Activated CD4-positive, alpha-beta T cell treated with anti-CD3 and anti-CD28 coated beads, Interleukin-2, amount 10 ng/mL, durations not matched to agents 7 days and 5 days (primary cell): ENCODE measurements at places on chromosomes 13 and 19. TPM values are rescaled to one million over a fixed set of nuclear protein-coding genes. Genes with fewer than 3 reads are reported as not detected.

- no peaks in the 10 kb centered on the region for H3K36me3 ChIP-seq
- H3K27ac ChIP-seq = no peak overlapping the region
- DNase-seq = no peak
Measured at GRCh38 chr13:112331675-112332074, 44.5 kb upstream of the SPACA7 start.

Gene RPL21
- 713 TPM for total RNA-seq

DNA sequence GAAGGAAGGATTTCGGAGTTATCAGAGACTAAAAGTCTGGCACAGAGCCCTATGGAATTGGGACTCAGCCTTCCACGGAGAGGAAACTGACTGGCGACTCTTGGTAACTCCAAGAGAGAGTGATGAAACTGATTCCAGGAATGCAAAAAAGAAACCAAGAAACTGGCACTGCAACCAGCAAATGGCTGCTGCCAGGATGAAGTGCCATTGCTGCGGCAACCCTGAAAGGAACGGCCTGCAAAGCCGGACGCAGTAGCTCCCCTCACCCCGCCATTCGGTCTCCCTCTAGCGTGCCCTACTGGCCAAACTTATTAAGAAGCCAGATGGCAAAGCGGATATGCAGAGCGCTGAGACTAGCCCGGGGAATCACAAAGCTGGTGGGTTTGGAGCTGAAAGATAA lies 236.0 kb downstream of the PCDH9 start:
- H3K27ac ChIP-seq = no peak overlapping the region
- no peak overlapping the region for H3K4me3 ChIP-seq
- peak; percentile 31 for DNase-seq
- H3K27me3 ChIP-seq = no peaks in the 10 kb centered on the region

Gene PALM
- not detected for total RNA-seq

- no peaks in the 10 kb centered on the region for H3K27me3 ChIP-seq
- peaks cover 29% of the 10 kb centered on the region for H3K4me1 ChIP-seq
- H3K36me3 ChIP-seq = peaks cover 40% of the 10 kb centered on the region
- no peak overlapping the region for H3K27ac ChIP-seq
- no peak for DNase-seq
Measured at GRCh38 chr19:52141203-52141602, 1.5 kb upstream of the ZNF616 start.

- H3K4me1 ChIP-seq = peaks cover 9% of the 10 kb centered on the region
- no peak overlapping the region for H3K27ac ChIP-seq
- no peak overlapping the region for H3K4me3 ChIP-seq
- no peak for DNase-seq
- H3K36me3 ChIP-seq = no peaks in the 10 kb centered on the region
Measured at GRCh38 chr19:1663852-1664251, 11.4 kb upstream of the TCF3 start.

DNA sequence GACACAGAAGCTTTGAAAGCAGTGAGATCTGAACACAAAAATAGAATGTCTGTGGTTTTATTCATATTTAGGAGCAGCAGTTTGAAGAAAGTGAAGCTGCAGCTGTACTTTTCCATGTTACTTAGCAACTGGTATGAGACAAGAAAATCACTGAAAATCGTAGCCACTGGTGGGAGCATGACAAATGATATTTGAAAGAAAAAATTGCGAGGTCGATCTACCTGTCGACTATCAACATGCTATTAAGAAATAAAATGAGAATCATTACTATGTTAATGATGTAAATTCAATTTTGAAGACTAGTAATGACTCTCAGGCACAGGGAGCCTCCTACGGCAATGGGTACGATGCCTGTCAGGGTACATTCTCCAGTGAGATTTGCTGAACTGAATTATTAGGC lies 436.4 kb downstream of the SLITRK5 start:
- no peak overlapping the region for H3K27ac ChIP-seq
- H3K36me3 ChIP-seq = no peaks in the 10 kb centered on the region
- H3K4me3 ChIP-seq = no peak overlapping the region
- DNase-seq = no peak
- no peaks in the 10 kb centered on the region for H3K27me3 ChIP-seq

Gene TNNI3
- total RNA-seq = not detected

GRCh38 chr13:31050486-31051400 lies 111.0 kb downstream of the HSPH1 start:
- no peaks in the 10 kb centered on the region for H3K27me3 ChIP-seq
- peaks cover 12% of the 10 kb centered on the region for H3K4me1 ChIP-seq
- no peak overlapping the region for H3K4me3 ChIP-seq
- no peaks in the 10 kb centered on the region for H3K36me3 ChIP-seq
- DNase-seq = no peak

- no peak overlapping the region for H3K4me3 ChIP-seq
- no peak for DNase-seq
- H3K4me1 ChIP-seq = peaks cover 5% of the 10 kb centered on the region
- H3K27me3 ChIP-seq = no peaks in the 10 kb centered on the region
Measured at GRCh38 chr19:7106711-7107657, 37.5 kb downstream of the ZNF557 start.

DNA sequence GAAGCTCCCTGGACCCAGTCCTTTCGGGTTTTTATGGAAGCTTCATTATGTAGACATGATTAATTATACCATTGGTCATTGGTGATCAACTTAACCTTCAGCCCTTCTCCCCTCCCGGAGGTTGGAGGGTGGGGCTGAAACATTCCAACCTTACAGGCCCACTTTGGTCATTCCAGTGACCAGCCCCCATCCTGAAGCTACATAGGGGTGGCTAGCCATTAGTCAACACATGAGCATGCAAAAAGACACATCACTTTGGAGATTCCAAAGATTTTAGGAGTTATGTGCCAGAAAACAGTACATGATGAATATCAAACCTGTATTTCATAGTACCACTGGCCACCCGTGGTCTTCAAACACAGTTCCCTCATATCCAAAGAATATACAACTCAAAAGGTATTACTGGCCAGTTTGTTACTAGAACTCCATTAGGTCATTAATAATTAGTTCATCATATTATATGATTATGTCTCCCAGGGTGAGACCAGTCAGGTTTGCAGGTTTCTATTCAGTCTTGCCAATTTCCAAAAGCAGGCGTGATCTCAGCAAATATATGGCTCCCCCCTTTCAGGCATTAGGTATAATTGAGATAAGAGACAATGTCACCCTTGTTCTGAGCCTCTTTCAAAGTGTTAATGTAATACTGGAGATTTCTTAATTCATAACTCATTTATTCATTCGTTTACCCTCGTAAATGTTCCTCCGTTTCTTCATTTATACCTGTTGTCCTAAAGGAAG lies 11.1 kb downstream of the PPP5C start:
- H3K36me3 ChIP-seq = peaks cover 43% of the 10 kb centered on the region
- H3K27me3 ChIP-seq = no peaks in the 10 kb centered on the region
- no peak for DNase-seq
- H3K4me3 ChIP-seq = no peak overlapping the region
- H3K4me1 ChIP-seq = peaks cover 29% of the 10 kb centered on the region

Gene FCER2
- total RNA-seq = 0.23 TPM

- no peak overlapping the region for H3K27ac ChIP-seq
- no peaks in the 10 kb centered on the region for H3K4me1 ChIP-seq
- no peaks in the 10 kb centered on the region for H3K36me3 ChIP-seq
- no peak overlapping the region for H3K4me3 ChIP-seq
- peaks cover 2% of the 10 kb centered on the region for H3K27me3 ChIP-seq
Measured at GRCh38 chr19:5423567-5424125, 31.6 kb upstream of the ZNRF4 start.

DNA sequence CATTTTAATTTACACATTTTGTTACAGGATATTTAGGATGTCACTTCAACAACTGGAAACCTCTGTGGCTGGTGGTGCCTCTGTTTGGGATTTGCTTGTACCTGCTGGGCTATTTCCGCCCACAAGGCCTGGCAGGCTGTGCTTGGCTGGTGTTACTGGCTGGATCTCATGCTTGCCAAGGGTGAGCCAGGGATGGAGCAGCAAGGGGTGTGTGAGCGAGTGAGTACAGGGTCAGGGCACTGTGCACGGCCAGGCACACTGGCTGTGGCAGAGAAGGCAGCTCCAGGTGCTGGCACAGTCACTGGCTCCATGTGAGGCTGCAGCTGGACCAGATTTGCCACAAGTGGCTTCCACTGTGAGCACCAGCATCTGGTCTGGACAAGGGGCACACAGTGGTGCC lies 1254.8 kb downstream of the SLITRK5 start:
- peaks cover 10% of the 10 kb centered on the region for H3K36me3 ChIP-seq
- H3K4me1 ChIP-seq = peaks cover 7% of the 10 kb centered on the region
- H3K27me3 ChIP-seq = no peaks in the 10 kb centered on the region
- no peak overlapping the region for H3K27ac ChIP-seq
- no peak overlapping the region for H3K4me3 ChIP-seq

DNA sequence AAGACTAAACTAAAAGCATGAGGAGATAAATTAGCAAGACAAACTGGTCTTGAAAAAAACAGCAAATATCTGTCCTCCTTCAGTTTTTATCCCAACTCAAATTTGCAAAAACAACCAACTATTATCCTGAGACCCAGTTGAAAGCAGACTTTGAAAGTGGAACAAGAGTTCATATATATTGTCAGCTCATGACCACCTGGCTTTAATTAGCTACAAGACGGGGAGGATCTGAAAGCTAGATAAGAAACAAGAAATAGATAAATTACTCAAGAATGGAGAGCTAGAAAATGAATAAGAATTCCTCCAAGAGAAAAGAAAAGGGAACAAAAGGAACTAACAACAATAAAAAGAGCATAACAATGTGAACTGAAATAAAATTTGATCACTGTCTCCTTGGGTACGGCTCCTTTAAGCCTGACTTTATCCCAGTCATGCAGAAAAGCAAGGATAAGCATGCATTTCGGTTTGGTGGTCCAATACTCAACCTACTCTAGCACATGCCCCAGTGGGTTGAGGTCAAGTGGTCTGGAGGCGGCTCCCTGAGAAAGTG lies 246.9 kb downstream of the DCLK1 start:
- DNase-seq = no peak
- H3K27ac ChIP-seq = no peak overlapping the region
- no peaks in the 10 kb centered on the region for H3K4me1 ChIP-seq
- H3K4me3 ChIP-seq = no peak overlapping the region
- no peaks in the 10 kb centered on the region for H3K27me3 ChIP-seq
- H3K36me3 ChIP-seq = no peaks in the 10 kb centered on the region

Gene C19orf67
- not detected for total RNA-seq

DNA sequence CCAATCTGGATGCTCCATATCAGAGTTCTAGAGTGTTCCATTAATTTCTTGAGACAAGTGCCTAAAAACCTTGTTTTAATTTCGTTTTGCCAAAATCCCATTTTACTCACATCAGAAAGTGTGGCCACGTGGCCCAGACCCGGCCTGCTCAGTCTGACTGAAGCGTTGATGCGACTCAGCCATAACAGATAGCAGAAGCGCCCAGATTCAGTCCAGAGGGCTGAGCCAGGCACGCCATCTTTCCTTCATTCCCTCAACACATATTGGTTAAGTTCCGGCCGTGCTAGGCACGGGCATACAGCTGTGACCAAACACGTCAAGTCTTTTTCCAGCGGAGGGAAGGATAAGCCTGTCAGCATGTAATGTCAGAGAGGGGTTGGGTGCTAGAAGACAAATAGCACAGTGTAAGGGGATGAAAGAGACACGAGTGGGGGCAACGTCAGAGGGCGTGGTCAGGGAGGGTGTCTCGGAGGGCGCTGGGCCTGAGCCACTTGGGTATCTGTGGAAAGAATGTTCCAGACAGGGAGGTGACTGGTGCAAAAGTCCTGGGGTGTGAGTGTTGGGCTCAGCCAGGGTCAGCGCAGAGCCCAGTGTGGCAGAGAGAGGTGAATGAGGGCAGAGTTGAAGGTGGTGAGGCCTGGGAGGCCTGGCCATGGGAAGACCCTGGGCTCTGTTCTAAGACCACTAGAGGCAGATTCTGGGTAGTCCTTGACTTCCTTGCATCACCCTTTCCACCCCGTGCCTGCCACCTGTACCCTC lies 3.1 kb downstream of the F10 start:
- no peak for DNase-seq
- peaks cover 28% of the 10 kb centered on the region for H3K27me3 ChIP-seq
- H3K36me3 ChIP-seq = no peaks in the 10 kb centered on the region
- H3K27ac ChIP-seq = no peak overlapping the region
- H3K4me3 ChIP-seq = no peak overlapping the region

DNA sequence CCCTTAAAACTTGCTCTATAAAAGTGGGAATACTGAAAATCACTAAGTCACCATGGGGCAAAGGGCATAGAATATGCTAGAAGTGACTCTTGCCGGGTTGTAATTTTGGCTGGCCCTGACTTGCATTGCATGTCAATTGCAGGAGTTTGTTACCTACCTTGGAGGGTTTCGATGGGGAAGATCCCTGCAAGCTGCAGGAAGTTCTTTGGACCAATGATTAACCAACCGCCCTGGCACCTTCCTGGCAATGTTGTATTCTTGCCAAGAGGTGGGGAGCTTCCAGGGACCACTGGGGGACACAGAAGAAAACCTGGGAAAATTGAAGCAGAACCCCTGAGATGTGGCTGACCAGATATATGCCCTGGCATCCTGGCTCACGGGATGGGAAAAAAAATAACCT lies 235.8 kb downstream of the B3GLCT start:
- no peaks in the 10 kb centered on the region for H3K36me3 ChIP-seq
- no peak for DNase-seq
- no peaks in the 10 kb centered on the region for H3K4me1 ChIP-seq
- no peak overlapping the region for H3K27ac ChIP-seq
- H3K4me3 ChIP-seq = no peak overlapping the region

GRCh38 chr13:43088093-43088511 lies 64.7 kb downstream of the DNAJC15 start:
- H3K4me1 ChIP-seq = peaks cover 9% of the 10 kb centered on the region
- H3K27me3 ChIP-seq = no peaks in the 10 kb centered on the region
- DNase-seq = no peak
- H3K36me3 ChIP-seq = peaks cover 38% of the 10 kb centered on the region

DNA sequence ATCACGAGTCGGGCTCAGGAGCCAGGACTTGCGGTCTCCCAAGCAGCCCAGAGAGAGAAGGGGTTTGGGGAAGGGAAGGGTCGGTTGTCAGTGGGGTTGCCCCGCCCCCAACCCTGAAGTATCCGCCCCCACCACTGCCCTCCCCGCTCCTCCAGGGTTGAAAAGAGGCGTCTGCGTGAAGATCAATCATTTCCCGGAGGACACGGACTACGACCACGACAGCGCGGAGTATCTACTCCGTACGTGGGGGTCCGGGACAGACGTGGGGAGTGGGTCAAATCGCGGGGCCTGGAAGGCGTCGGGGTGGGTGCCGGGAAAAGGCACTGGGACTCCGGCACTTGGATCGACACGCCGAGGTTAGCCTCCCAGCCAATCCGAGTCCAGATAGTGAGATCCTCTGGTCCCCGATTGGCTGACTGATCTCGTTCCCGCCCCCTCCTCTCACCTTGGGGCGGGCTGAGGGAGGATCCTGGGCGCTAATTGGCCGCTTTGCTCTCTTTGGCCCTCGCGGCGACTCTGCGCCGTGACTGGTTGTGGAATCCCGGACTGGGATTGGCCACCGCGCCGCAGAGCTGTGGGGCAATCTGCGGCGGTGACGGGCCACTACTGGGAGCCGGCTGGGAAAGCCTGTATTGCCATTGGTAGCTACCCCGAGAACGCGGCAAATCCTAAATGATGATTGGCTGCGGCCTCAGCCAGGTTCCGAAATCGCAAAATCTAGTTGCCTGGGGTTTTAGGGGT lies 13.3 kb upstream of the CACNG6 start:
- H3K4me1 ChIP-seq = peaks cover 27% of the 10 kb centered on the region
- H3K27me3 ChIP-seq = peaks cover 47% of the 10 kb centered on the region
- peak overlapping the region; percentile 51 for H3K4me3 ChIP-seq

Gene SMAD9
- total RNA-seq = not detected

GRCh38 chr13:28531845-28532387 lies 37.0 kb upstream of the FLT1 start:
- DNase-seq = no peak
- H3K27me3 ChIP-seq = peaks cover 36% of the 10 kb centered on the region
- no peak overlapping the region for H3K4me3 ChIP-seq
- H3K27ac ChIP-seq = no peak overlapping the region
